ENCODE measurements at places on chromosomes 4 and X.

DNA sequence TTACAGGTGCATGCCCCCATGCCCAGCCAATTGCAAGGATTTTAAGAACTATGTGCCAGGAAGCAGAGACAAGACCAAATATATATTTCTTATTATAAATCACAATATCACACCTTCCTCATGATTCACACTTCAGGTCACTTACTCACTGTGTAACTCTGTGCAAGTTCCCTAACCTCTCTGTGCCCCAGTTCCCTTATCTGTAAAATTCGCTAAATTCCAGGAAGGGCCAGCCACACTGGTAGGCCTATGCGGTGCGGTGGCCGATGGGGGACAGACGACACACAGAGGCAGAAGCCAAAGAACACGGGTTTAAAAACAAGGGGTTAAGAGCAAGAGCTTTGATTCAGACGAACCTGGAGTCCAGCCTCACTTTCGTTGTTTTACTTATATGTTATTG is 2.8 kb downstream of the TRIM2 start:
- DNase-seq: no peak

- no peak for DNase-seq
Observed at GRCh38 chr4:81491943-81492342, 20.2 kb upstream of the RASGEF1B start.

- no peak for DNase-seq
Observed at GRCh38 chr4:67292636-67293035, 252.7 kb downstream of the CENPC start.

DNA sequence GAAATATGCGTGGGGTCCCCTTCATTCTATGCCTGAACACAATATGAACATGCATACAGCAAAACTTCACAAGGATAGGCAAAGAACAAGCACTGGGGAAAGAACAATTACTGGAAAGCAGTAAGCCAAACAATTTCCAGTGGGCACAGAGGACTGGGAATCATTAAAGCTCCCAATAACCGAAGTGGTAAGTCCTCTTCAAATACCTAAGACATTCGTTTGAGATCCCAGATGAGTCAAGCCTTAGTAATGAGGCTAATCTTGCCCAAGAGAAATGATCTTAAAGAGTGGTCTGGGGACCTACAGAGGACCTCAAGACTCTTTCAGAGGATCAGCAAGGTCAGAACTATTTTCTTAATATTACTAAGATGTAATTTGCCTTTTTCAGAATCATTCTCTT is 28.6 kb downstream of the ANAPC10 start:
- no peak for DNase-seq

GRCh38 chrX:115719171-115719570 is 158.2 kb downstream of the PLS3 start:
- DNase-seq: no peak

- DNase-seq: no peak
Observed at GRCh38 chr4:8267077-8267476, 2.5 kb upstream of the HTRA3 start.

DNA sequence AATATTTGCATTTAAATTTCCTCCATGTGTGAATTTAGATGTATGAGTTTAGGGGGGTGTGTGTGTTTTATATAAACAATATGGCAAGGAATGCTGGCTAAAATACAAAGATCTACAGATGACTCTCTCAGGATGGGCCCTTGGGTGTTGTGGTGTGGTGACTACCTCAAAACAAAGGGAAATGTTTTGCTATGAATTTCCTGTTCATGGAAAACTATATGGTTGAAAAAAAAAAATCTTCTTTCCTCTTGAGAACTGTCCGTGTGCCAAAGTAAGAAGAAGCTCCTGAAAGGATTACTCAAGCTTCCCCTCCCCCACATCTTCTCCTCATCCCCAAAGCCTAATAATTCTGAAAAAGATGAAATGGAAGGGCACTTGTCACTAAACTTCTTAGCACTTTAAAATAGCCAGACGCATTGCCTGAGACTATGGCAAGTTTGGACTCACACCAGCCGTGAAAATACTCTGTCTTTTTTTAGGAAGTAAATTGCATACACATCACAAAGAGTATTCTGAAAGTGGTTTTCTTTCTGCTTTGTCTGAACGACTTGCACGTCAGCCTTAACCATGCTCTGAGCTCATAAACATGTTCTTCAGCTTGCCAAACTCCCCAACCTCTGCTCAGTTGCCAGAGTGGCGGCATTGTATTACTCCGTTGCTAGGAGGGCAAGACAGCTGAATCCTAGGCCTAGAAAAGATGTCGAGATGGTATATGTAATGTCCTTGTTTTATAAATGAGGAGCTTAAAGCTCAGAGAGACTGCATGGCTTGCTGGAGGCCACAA is 250.4 kb upstream of the JADE1 start:
- no peak for DNase-seq

All from activated CD4-positive, alpha-beta T cell treated with anti-CD3 and anti-CD28 coated beads for 4 hours (primary cell).